ENCODE measurements at places on chromosomes 11 and 22. TPM values are rescaled to one million over a fixed set of nuclear protein-coding genes. Genes with fewer than 3 reads are reported as not detected.
A peak's percentile ranks its signal among the peaks of the same experiment; 100 is the strongest.

GRCh38 chr11:58963551-58964104, 24.3 kb downstream of the GLYATL1 start:
- no peak for DNase-seq

Gene MYRF
- total RNA-seq: 62.6 TPM

DNA sequence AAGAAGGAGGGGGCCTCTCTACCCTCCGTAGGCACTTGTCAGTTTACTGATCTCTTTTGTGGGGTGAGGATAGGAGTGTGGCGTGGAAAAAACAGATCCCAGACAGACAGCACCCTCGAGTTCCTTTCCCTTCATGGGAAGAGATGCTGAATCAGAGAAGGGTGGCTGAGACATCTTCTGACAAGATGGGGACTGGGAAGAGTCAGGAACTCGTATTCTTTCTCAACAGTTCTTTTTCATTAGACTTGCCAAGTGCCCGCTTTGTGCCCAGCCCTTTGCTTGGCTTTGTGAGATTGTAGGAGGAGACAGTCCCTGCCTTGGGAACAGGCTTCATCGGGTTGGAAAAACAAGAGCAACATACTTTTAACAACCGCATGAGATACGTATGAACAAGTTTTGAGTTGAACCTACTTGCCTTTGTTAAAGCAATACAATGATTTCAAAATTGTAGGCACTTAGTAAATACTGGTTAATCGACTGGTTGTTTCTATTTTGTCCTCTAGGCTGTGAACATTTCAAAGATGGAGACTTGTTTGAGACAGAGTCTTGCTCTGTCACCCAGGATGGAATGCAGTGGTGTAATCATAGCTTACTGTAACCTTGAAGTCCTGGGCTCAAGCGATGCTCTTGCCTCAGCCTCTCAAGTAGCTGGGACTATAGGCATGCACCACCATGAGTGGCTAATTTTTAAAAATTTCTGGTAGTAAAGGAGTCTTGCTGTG, 1.1 kb downstream of the RRM1 start:
- DNase-seq: no peak

DNA sequence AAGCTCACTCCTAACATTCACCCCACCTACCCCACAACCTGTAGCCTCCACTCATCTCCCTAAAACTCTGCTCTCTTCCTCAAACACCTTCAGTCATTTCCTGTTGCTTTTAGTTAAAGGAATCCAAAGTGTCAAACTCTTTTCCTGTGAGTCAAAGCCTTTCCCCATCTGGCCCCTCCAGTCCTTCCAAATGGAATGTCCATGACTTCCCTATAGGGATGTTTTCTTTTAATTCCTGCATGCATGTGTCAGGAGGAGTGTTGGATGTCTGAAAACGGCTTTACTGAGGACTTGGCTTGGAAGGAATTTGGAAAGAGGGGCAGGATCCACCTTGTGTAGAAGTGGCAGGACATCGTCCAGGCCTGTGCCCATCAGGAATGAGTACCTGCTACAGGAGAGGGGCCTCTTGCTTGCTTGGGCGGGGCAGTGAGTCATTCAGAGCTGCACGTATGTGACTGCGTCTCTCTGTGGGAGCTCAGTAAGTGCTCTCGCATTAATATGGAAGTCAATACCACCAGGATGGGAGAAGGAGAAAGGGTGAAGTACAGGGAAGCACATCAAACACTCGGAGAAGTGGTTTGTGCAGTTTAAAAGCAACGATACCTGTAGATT, 491.9 kb downstream of the OPCML start:
- no peak for DNase-seq

- no peak for DNase-seq
Observed at GRCh38 chr11:125346179-125346530, 149.9 kb downstream of the FEZ1 start.

GRCh38 chr11:108206171-108206570, 16.3 kb downstream of the NPAT start:
- DNase-seq: no peak

DNA sequence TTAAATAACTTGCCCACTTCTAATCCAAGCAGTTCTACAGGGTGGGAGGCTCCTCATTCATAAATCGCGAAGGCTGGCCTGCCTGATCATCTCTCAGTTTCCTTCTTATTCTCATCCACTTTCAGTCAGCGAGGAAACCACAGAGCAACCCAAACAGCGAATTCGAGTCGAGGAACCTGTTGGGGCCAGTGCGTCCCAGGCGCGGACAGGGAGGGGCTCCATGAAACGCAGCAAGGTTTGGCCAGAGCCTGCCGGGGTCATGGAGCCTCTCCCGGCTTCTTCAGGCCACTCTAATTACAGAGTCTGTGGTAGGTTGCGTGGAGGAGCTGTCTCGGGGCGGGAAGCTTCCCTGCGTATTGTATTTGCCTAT, 741 bp upstream of the NAV2 start:
- DNase-seq: no peak

Gene BEST1
- total RNA-seq: 9.6 TPM

DNA sequence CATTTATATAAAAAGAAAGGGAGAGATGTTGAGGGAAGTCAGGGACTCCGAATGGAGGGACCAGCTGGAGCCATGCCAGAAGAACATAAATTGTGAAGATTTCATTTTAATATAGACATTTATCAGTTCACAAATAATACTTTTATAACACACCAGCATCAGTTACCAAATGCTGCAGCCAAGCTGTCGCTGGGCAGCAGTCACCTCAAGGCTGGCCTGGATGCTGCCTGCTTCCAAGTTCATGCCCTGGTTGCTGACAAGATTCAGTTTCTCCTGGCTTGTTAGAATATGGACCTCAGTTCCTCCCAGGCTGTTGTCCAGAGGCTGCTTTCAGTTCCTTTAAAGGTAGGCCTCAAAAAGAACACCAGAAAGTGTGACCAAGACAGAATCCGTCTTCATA, 30.8 kb upstream of the ALDH3B2 start:
- no peak for DNase-seq

DNA sequence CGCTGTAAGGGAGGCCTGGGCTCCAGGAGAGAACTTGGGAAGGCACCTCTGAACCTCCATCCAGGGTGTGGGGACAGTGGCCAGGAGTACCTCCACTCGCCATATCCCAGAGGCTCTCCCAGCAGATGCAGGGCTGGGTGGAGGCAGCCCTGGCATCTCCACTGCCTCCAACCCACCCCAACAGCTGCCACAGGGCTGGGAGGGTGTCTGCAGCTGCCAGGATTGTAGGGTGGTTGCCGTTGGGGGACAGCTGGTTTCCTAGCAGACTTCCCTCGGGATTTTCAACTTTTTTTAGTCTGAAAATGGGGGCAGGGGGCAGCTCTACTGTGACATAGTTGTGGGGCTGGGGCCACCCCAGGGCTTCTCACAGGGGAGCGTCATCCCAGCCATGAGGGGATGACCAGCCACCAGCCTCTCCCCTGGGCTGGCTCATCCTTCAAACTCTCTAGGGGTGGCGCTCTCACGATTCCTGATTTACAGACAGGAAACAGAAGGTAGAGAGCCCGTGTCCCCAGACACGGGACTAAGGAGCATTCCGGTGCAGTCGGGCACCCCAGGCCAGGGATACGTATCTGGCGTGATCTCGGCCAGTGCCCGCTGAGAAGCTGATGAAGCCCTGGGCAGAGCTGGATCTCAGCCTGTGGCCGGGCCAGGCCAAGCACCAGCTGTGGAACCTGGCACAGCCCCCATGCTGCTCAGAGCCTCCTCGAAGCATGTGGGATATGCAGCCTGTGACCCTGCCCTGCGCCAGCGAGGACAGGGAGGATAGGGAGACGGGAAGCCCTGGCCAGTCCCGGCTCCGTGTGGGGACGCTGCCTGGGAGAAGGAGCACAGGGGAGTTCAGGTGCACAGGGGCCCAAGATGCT, 9.9 kb downstream of the PRR5 start:
- DNase-seq: no peak

DNA sequence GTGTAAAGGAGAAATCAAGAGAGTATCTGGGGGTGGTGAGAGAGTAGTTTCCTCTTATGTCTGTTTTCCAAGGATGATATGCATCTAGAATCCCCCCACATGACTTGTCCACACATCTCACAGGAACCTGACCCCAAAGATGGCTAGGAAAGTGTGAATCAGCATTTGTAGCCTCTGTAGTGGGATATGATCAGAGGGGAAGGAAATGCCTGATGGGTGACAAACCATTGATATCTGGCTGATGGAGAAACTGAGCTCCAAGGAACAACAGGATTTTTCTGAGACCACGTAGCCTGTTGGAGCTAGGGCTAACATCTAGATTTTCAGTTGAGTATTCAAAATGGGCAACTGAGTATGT, 369.4 kb downstream of the DDX10 start:
- DNase-seq: no peak

Gene LARGE2
- total RNA-seq: 6.0 TPM

DNA sequence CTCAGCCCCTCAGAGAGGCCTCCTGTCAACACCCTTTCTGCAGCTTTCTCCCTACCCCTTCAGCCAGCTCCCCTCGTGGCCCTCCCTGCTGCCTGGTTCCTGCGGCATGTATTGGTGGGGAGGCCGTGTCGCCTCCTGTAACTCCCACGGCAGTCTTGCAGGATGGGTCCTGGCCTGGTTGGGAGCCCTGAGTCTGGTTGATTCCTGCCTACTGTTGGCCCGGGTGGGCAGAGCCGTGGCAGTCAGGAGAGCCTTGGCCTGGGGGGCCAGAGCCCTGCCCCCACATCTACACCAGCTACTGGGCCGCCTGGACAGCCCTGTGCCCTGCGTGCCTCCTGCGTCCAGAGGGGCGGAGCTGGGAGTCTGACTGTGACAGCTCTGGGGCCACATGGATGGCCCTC, 30.3 kb upstream of the GRAMD4 start:
- peak; percentile 59 for DNase-seq

DNA sequence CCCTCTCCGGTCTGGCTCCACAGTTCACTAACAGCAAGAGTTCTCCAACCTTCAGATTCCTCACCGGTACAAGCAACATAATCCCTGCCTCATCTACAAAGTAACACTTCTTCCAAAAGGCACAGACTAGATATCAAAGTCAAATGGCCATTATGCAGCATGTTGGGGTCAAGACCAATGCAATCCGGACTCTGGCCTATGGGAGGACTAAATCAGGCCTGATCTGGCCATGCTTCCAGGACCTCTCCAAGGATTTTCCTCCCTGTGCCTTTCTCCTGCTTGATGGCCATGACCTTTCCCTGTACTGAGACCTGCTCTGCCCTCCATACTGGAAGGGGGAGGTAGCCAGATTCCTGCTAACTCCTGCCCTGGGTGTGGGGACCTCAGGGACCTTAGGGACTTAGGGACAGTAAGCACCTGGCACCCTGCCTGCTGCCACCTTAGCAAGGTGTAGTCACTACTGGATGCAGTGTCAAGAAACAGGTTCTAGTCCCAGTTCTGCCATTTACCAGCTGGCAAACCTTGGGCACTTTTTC, 6.7 kb downstream of the TBC1D10A start:
- no peak for DNase-seq

DNA sequence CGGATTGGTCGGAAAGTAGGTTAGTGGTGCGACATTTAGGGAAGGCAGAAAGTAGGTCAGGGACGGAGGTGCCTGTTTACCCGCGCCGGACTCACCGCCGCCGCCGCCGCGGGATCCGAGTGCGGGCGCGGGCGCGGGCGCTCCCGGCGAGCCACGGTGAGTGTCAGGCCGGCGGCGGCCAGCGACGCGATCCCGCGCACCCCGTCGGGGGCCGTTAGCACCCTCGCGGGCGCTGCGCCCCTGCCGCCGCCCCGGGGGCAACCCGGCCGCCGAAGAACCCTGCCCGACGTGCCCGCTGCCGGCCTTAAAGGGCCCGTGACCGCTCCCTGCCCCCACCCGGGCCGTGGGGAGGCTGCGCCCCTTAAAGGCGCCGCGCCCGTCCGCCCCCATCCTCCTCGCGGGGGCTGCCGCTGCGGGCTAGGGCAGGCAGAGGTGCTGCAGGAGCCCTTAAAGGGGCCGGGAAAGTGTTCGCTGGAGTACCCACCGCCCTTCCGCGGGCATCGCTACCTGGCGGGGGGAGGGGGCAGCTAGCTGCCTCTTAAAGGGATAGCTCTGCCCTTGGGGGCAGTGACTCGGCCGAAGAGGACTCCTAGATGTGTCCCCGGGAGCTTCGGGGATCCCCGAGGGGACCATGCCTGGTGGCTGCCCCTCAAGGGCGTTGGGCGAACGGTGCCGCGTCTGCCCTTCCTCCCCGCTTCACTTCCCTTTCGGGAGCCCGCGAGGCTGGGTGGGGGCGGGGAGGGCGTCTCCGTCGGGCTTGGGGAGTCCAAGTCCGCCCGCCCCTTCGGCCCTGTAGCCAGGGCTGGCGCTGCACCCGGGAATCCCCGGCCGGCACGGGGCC, at the start of gene BMAL1:
BMAL1 (plus strand) TSS at position 23 of the 841 bp plus-strand sequence. CDS start 76,519 bp downstream, outside the sequence.
- peak; percentile 87 for DNase-seq

DNA sequence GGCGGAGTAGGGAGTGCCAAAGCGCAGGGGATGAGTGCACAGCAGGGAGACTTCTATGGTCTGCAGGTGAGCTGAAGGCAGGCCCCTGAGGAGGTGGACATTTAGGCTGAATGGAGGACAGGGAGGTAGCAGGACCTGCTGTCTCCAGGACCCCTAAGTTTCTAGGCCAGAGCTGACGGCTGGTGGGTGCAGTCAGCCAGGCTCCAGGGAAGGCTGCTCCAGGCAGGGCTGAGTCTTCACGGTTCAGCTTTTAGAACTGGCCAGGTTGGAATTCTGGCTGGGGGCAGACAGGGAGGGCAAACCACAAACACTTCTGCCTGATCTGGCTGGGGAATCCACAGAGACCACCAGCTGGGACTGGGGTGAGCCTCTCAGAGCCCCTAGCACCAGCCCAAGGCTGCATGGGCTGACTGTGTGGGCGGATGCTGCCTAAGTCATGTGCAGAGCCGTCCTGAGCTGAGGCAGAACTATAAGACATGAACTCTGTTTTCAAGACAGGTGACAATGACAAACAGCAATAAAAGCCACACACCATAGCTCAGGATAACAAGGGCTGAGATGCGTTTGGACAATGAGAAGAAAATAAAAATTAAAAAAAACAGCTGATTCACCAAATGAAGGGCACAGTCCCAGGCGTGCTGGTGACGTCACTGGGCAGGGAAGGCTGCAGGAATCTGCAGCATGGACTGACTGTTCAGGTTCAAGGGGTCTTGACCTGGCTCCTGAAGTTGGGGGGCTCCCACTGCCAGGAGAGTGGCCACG, 10.4 kb upstream of the MALAT1 start:
- DNase-seq: peak; percentile 68

GRCh38 chr11:56453521-56453920, 19.6 kb downstream of the OR5M3 start:
- DNase-seq: no peak

DNA sequence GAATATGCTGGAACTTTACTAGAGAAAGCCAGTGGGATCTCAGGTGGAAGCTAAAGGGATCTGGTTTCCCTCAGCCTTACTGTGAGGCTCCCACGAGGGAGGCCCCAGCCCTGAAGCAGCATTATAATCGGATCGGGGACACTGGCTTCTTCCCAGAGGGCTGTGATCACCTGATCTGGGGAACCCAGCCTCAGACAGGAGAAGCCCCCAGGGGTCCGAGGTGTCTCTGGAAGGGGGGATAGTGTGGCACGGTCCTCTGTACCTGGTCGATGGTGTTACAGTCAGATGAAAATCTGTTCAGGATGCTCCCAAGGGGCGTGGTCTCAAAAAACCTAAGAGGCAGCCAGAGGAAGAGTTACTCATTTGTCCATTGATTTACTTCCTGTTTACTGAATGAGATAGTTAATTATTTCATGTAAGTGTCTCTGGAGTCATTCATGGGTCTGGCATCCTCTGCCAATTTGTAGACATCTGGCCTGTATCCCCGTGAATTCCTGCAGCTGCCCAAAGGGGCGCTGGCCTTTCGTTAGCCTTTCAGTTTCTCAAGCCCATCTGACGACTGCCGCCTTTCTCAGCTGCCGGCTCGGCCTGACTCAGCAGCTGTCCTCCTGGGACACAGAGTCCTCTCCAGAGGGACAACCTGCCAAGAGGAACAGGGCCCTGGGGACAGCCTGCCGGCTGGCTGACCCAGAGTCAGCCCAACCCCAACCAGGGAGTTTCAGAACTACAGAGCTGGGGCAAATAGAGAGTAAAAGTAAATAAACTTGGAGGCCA, 17.0 kb upstream of the KCNJ11 start:
- DNase-seq: peak; percentile 88
